CD4-positive, alpha-beta T cell treated with Interleukin-15 for 1 hour (primary cell): ENCODE measurements at places on chromosomes 5 and 9.

GRCh38 chr9:136512651-136513071, 29.8 kb upstream of the SEC16A start:
- peak; percentile 27 for DNase-seq

GRCh38 chr9:72924154-72924790, 28.6 kb downstream of the ALDH1A1 start:
- no peak for DNase-seq

DNA sequence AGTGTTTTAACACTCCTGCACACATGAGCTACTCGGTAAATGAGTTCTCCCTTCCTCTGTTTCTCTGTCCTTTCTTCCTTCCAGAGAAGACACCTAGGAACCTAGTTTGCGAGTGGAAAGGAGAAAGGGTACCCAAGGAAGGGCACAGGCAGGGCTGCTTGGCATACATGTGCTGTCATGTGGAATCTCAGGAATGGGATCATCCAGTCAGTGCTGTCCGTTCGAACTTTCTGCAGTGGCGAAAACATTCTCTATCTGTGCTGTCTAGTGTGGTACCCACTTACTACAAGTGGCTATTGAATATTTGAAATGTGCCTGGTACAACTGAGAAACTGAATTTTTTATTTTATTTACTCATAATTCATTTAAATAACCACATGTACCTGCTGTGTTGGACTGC, 28.0 kb downstream of the NLN start:
- no peak for DNase-seq

DNA sequence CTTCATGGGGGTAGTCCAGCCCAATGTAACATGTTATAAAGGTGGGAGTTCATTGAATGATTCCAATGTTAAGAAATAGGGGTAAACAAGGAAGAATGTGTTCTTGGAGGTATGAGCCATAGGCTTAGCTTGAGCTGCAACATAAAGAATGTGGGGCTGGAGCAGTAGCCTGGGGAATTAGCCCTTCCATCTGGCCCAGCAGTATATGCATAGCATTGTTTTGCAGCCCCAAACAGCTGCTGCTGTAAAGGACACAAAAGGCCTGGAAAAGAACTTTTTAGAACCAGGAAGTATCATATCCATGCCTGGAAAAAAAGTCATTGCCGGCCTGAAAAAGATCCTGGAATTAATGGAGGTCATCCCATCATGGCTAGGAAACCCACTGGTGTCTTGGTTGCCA, 55.8 kb upstream of the SMARCA2 start:
- no peak for DNase-seq

- DNase-seq, result no peak
Observed at GRCh38 chr9:134597041-134597913, 44.3 kb upstream of the COL5A1 start.

GRCh38 chr9:116504893-116505480, 182.1 kb upstream of the TRIM32 start:
- DNase-seq, result no peak

GRCh38 chr9:127568971-127569885, 42.8 kb upstream of the STXBP1 start:
- DNase-seq, result peak; percentile 81

DNA sequence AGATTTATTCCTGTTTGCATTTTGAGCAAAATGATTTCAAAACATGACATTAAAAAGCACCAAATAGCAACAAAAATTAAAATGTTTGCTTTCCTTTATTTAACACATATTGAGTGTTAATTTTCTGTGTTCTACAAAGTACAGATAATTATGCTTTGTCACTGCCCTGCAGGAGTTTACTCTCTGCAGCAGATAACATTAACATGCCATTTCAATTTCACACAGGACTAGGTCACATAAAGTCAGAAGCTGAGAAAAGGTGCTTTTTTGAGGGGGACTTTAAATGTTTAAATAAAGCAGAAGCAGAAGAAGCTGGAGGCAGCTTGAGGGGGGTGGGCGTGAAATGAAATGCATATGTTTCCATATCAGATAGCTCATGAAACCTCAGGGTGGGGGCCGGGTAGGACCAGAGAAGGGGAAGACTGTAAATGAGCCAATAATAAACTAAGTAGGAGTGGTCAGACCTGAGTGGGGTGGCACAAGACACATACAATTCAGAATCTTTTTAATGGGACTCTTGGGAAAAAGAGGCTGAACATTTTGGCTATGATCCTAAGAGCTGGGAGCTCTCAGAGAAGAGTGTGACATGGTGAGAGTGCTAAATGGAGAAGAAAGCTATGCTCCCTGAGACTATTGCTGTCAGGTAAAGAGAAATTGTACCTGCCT, 387.5 kb downstream of the FAM170A start:
- no peak for DNase-seq

DNA sequence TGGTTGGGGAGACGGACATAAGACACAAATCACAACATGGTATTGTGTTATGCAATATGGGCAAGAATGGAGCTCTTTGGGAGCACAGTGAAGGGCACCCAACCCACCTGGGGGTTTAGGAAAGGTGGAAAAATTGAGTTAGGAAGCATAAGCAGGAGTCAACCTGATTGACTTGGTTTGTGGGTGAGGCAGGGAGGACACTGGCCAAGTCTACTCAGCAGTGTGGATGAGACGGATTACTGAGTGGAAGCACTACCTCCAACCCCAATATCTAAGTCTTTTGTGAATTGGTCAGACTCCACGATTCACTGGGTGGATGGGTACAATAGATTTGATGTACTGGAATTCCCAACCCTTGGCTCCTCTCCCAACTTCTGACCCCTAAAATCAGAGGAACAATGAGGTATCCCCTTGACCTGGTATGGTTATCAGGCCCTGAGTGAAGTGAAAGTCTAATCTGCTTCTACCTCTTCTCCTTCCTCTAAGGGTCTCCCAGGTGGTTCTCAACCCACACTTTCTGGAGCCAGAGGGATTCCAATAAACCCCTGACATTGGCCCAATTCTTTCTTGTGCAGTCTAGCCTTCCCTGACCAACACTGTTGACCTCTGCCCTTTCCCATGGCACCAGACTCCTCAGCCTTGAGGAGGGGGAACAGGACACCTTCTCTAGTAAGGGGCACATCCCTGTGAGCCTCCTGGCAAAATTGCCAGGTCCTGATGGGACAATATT, 5.2 kb downstream of the EGR1 start:
- no peak for DNase-seq

- no peak for DNase-seq
Observed at GRCh38 chr9:114187827-114188226, 32.5 kb downstream of the COL27A1 start.

DNA sequence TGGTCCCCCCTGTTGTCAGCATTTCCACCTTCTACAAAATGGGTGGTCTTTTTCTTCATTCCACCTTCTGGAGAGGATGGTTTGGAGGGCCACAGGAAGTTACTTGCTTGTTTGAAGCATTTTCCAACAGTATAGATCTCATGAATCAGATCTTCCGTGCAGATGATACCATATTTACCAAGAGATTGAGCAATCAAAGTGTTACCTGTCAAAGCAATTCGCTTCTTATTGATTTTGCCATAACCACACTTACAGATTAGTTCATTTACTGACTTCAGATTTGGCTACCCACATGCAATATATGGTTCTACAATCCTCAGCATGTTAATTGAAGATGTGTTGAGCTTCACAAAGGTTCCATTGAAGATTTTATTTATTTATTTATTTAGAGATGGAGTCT, 14.0 kb upstream of the TEX48 start:
- DNase-seq, result no peak

GRCh38 chr5:50887889-50888633, 221.6 kb downstream of the PARP8 start:
- DNase-seq, result no peak

DNA sequence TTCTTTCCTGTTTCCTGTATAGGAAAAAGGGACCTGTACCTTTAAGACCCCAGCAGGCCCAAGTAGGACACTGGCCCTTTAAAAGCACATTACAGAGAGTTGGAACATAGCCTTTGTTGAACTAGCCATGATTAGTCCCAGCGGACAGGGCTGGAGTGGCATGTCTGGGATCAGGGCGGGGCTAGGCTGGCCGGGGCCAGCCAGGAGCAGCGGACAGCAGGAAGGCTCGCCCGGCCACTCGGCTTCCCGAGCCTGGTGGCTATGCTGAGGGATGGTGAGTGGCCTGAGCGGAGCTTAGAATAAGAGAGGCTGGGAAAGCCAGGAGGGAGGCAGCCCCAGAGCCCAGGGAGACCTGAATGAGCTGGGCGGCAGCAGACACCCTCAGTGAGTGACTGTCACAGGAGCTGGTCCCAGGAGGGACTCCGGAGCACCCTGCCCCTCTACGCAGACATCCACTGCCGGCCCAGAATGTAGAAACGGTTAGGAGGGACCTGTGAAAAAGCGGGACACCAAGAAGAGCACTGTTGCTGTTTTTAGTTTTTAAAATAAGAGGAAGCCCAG, 92.1 kb downstream of the DAB2IP start:
- no peak for DNase-seq

- no peak for DNase-seq
Observed at GRCh38 chr9:118609355-118610044, 759.7 kb downstream of the BRINP1 start.

DNA sequence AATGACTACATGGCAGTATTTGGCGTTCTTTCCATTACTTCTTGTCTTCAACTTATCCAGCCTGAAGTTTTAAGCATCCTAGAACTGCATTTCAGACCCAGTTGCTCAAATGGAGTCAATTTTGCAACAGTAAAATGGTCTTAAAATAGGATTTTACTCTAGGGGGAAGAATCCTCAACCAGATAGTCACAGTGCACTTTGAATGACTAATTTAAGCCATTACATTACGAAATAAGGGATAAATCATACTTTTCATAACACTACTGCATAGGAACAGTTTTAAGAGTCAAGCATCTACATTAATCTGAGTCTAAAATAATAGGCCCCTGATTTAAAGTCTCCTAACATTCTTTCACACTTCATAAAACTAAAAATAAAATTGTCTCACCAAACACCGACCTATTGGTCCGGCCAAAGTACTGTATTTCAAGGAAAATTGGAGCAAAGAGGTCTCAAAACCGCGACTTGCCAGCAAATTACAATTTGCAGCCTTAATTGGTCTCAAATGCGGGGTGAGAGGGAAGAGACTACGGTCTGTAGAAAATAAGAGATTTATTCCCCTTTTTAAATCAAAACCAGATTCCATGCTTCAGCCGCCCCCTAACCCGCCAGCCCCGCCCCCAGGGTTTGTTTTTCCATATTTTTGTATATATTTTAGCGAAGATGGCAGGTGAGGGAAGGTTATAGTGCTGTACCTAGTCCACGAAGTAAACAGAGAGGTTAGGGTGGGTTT, 1.2 kb upstream of the SMARCA2 start:
- no peak for DNase-seq

GRCh38 chr5:77181173-77181572, 29.3 kb upstream of the PDE8B start:
- DNase-seq, result no peak

- DNase-seq, result no peak
Observed at GRCh38 chr9:16152276-16153101, 599.6 kb downstream of the CCDC171 start.

- no peak for DNase-seq
Observed at GRCh38 chr5:148976569-148977381, 86.1 kb downstream of the SH3TC2 start.

GRCh38 chr9:89207026-89207425, 28.4 kb upstream of the SHC3 start:
- DNase-seq, result no peak

- no peak for DNase-seq
Observed at GRCh38 chr9:117083559-117083958, 331.3 kb downstream of the ASTN2 start.

DNA sequence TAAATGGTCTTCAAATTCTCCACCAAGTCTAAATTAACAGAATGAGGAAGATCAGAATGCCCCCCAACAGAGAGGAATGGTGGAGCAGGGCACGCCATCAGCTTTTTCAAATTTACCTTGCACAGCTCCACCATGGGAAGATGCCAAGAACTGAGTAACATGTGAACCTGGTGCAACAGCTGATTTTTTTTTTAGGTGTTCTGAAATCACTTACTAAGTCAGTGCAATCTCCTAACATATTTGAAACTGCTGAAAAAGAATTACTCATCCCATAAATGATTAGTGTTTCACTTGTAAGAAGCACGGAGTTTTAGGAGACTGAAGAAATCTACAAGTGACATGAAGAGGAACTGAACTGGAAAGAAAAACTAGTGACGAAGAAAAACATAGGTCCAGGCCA, 5.1 kb downstream of the TMEM245 start:
- no peak for DNase-seq

- no peak for DNase-seq
Observed at GRCh38 chr5:16391858-16392649, 73.5 kb downstream of the ZNF622 start.
